CD4-positive, alpha-beta T cell treated with Interleukin-10 for 1 hour (primary cell): ENCODE measurements at places on chromosomes 16 and 17.

- DNase-seq: no peak
These were observed 10.6 kb downstream of the AARSD1 start for GRCh38 chr17:42953669-42954068.

- DNase-seq: no peak
These were observed 4.3 kb downstream of the C16orf74 start for GRCh38 chr16:85746460-85747215.

DNA sequence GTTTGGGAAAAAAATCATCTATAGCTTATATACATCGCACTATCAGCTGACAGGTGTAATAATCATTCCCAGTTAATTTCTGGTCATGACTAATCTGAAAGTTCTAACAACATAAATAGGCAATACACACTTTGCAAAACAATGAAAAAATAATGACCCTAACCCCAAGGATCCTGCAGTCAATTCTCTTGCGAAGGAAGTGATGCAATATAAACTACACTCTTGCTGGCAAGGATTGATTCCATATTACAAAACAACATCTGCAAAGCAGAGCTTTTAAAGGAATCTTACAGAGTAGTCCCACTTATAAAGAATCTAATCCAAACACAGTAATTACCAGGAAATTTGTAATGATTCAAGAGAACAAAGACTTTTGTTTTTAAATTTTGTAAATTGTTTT lies 73.4 kb downstream of the MYO1D start:
- DNase-seq: no peak

GRCh38 chr17:72419866-72420774 lies 299.3 kb downstream of the SOX9 start:
- DNase-seq: no peak

DNA sequence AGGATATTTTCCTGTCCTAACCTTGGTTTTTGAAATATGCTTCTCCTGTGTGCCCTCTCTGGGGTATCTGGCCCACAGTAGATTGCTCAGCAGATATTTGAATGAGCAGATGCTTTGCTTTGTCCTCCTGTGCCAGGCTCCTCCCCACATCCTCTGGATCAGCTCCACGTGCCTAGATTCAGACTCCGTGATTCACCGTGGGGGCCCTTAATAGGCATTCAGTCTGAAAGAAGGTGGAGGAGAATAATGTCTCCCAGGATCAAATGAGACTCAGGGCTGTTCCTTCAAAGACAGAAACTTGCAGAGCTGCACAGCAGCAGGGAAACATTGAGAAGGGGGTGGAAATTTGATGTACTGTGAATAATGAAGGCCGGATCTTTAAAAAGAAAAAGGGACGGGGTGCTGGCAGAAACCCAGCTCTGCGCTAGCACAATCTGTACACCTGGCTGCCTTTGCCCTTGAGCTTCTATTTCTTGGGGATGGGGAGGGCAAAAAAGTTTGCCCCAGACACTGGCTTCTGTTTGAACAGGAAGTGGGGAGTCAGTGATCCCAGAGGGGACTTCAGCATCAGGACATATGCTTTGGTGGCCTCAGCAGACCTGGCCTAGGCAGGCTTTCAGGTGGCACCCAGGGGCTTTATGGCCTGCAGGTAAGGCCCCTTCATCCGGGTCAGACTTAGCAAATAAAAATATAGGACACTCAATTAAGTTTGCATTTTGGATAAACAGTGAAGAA lies 15.9 kb upstream of the SLC12A3 start:
- DNase-seq: no peak

DNA sequence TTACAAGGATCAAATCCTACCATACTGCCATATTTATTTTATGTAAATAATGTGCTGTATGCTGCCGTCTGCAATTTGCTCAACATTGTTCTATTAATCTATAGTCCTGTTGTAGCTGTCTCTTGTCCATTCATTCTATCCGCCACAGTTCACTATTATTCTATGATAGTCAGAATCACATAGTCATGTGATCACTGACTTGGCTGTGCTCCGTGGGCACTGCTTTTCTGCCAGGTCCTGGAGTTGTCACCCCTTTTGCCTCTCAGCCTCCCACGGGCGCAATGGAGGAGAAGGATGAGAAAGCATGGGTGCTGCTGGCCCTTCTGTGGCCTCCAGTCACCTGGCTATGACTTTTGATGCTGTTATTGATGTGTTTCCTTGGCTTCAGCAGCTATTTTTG lies 37.3 kb upstream of the ANKFY1 start:
- DNase-seq: no peak

DNA sequence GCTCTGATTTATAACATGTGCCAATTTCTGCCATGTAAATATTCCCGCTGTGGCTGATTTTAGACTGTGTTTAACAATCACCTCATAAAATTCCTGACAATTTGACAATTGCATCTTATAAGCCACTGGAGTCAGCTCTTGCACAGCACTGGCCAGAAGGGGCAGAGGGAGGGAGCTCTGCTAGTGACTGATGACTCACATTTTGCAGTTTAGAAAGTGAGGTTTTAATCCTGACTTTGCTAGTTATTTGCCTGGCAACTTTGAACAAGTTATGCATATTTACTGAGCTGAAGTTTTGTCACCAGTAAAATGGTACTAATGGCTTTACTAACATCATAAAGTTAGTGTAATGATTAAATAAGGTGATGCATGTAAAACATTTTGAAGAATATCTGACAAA lies 452.3 kb downstream of the CNTNAP4 start:
- no peak for DNase-seq

DNA sequence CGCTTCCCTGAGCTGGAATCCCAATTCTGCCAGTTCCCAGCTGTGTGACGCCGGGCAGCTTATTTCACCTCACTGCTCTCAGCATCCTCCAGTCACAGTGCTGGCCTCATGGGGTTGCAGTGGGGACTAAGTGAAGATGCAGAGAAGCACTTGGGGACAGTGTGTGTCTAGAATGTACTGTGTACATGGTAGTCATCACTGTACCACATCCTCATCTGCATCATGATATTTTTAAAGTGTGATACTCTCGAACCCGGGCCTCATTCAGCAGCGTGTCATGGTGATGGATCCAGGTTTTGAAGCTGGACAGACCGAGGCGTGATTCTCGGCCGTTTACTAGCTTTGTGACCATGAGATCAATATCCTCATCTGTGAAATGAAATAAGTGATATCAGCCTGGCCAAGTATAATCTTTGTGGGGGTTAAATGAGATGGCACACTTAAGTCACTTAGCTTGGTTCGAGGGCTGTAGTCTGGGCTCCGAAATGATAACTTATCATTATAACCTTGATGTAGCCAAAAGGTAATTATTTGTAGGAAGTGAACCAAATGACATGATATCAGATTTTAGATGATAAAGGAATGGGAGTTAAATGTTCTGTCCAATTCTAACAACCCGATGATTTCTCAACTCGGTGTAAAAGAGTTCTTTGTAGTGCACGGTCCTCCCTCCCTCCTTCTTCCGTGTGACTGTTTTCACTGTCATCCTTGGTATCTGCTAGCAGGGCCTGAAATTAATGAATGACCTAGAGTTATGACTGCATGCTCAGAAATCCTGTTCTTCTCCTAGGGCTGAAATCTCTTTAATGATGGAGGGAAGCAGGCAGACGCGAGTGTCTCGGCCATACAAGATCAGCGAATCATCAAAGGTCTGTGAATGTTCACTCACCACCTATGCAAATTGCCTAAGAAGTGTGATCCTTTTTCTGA lies 2.0 kb downstream of the KLHL36 start:
- DNase-seq: no peak

GRCh38 chr16:2586901-2587480 lies 49.2 kb downstream of the PDPK1 start:
- no peak for DNase-seq

DNA sequence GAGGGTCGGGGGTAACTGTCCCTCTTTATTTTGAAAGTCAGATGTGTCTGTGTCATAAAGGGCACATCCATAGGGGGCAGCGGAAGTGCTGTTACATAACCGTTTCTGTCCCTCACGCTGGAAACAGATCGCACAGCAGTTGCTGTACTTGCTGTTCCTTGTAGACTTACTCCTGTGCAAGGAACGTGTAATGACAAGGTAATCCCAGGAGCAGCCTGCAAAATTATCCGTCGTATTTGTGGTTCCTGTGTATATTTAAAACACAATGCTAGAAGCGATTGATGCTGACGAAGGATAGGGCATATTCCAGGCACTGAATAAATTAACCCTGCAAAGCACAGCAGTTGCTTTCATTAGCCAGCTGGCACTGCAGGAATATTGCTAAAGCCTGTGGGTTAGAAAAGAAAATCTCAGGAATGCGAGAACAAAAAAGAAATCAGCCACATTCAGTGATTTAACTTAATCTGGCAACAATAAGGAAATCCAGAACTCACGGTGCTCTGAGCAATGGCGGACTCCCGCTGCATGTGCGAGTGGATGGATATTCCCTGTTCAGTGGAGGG lies 76.2 kb downstream of the SPECC1 start:
- no peak for DNase-seq

DNA sequence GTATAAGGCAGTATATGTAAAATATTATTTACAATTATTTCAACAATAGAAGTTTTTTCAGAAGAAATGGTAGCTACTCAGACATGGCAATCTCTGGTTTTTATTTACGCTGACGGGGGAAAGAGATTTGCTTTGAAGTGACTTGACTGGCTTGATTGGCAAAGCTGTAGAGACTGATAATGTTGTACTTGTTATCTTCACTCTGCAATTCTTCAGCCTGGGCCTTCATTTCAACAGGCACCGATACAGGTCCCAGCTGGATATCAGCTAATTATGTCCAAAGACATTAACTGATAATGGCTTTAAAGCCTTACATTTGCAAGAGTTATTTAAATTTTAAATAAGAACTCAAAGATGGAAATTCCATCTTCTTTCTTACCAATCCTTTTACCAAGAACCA lies 151.4 kb upstream of the HS3ST3A1 start:
- DNase-seq: no peak

DNA sequence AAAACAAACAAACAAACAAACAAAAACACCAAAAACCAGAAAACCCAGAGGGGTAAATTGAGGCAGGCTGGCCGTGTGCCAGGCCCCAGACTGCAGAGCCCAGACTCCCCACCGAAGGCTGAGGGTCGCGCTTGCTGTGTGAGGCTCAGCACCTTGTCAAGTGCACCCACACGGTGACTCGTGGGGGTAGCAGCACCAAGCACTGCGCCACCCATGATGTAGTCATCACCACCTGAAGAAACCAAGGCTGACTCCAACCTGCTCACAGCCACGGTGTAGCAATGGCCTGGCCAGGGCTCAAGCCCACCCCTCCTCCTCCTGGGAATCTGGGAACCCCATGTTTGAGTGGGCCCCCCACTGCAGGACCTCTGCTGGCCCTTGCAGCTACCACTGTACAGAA lies 11.9 kb downstream of the MCRIP1 start:
- no peak for DNase-seq

DNA sequence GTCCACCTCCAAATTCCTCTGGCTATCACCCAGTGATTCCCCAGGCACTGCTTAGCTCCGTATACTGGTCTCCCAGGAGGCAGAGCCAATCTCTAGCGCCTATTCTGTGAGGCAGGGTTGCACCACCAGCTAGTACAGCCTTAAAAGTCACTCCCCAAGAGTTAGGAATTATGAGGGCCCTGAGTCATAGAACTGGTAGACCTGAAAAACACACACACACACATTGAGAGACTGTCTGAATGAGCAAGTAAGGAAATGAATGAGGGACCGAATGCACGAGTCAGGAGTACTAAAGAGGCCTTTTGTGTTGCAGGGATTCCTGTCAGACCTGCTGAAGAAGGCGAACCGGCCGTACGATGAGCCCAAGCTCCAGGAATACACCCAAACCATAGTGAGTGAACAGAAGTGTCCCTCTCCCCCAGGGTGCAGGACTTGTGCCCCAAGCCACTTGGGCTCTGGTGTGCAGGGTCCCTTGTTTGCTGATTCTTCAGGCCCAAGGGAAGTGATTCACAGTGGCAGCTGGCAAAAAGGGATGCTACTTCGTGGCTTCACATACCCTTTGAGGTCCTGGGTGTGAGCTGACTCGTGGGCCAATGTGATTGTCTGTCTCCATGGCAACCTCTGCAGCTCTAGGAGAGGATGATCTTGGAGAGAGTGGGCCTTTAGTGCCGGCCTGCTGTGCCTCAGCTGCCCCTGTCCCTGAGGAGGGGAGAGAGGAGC lies 24.7 kb downstream of the CALB2 start:
- DNase-seq: no peak

GRCh38 chr17:64661976-64662773 lies at the start of gene SMURF2:
Gene SMURF2 (minus strand): TSS chr17:64662307. CDS start chr17:64661880, 427 bp downstream.
- peak; percentile 85 for DNase-seq

- no peak for DNase-seq
These were observed 22.7 kb downstream of the PLEKHG4 start for GRCh38 chr16:67302076-67302475.
